Stimulated activated CD4-positive, alpha-beta T cell treated with anti-CD3 and anti-CD28 coated beads, Interleukin-15, amount 100 ng/mL, for 24 hours (primary cell): ENCODE measurements at places on chromosomes 12 and 14.
A peak's percentile ranks its signal among the peaks of the same experiment; 100 is the strongest.

DNA sequence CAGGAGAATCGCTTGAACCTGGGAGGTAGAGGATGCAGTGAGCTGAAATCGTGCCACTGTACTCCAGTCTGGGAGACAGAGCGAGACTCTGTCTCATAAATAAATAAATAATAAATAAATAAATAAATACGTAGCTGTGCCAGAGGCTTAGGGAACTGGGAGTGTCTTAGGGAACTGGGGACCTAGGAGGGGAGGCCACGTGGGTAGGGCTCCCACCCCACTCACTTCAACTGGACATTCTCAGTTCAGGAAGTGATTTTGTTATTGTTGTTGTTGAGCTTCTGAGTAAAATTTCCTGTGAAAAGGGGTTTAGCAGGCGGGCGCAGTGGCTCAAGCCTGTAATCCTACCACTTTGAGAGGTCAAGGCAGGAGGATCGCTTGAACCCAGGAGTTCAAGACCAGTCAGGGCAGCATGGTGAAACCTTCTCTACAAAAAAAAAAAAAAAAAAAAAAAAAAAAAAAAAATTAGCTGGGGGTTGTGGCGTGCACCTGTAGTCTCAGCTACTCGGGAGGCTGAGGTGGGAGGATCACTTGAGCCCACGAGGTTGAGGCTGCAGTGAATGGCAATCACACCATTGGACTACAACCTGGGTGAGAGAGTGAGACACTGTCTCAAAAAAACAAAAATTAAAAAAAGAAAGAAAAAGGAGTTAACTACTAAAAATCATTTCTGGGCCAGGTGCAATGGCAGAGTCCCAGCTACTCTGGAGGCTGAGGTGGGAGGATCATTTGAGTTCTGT is 19.0 kb upstream of the ANKRD9 start:
- no peak for DNase-seq

DNA sequence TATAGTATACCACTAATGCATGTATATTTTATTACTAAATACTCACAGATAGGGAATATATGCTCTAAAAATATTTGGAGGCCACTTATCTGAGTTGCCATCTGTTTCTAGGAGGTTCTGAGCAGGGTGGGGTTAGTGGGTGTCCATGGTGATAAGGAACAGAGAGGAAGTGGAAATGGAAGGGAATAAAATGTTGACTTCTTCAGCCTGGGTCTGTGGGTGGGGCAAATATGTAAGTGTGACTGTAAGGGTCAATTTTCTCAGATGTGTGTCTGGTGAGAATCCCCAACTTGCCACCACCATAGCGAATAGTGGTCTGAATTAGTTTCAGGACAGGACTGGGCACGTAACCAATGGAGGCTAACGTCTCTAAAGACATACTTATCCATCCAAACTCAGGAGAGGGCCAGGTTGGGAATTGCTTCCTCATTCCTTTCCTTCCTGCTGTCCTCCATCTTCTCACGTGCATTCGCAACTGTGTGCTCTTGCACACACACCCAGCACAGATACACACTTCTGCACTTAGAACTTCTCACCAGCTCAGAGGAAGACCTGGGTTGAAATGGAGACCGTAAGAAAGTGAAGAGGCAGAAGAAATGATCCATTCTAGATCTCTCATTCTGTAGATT is 54.2 kb upstream of the GZMB start:
- DNase-seq: no peak

DNA sequence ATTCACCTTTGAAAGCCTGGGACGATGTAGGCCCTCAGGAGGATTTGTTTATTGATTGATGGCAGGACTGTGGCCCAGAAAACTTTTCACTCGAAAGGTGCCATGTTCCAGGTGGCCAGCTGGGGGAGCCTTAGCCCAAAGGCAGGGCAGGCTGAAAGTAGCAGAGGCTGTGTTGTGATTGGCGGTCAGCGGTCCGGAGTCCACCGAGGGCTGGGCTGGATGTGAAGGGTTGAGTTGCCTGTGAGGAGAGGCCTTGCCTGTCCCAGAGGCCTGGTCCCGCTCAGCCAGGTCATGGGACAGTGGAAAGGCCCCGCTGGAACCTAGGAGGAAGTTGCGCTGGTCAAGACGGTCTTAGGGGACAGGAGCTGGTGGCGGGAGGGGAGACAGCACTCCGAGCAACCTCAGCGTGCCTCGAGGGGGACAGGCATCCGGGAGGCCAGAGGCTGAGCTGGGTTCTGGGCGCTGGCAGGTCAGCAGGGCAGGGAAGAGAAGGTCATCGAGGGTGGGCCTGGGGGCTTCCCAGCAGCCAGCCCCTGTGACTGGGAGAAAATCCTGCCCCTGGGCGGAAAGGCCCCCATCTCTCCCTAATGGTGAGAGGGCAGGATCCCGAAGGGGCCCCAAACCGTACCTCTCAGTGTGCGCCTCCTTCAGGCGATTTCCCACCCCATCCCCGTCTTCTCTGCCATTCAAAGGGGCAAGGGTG is 26.3 kb downstream of the CMA1 start:
- DNase-seq: peak; percentile 71

- no peak for DNase-seq
Measured at GRCh38 chr12:94304566-94305061, 155.1 kb downstream of the CEP83 start.

DNA sequence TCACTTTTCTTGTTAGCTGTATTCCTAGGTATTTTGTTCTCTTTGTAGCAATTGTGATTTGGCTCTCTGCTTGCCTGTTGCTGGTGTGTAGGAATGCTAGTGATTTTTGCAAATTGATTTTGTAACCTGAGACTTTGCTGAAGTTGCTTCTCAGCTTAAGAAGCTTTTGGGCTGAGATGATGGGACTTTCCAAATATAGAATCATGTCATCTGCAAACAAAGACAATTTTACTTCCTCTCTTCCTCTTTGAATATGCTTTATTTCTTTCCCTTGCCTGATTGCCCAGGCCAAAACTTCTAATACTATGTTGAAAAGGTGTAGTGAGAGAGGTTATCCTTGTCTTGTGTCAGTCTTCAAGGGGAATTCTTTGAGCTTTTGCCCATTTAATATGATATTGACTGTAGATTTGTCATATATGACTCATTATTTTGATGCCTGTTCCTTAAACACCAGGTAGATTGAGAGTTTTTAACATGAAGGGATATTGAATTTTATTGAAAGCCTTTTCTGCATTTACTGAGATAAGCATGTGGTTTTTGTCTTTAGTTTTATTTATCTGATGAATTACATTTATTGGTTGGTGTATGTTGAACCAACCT is 26.7 kb downstream of the CLECL1 start:
- no peak for DNase-seq

- DNase-seq: no peak
Measured at GRCh38 chr14:81348061-81348460, 52.1 kb downstream of the STON2 start.

GRCh38 chr12:92039046-92039445 is 106.6 kb downstream of the BTG1 start:
- no peak for DNase-seq

DNA sequence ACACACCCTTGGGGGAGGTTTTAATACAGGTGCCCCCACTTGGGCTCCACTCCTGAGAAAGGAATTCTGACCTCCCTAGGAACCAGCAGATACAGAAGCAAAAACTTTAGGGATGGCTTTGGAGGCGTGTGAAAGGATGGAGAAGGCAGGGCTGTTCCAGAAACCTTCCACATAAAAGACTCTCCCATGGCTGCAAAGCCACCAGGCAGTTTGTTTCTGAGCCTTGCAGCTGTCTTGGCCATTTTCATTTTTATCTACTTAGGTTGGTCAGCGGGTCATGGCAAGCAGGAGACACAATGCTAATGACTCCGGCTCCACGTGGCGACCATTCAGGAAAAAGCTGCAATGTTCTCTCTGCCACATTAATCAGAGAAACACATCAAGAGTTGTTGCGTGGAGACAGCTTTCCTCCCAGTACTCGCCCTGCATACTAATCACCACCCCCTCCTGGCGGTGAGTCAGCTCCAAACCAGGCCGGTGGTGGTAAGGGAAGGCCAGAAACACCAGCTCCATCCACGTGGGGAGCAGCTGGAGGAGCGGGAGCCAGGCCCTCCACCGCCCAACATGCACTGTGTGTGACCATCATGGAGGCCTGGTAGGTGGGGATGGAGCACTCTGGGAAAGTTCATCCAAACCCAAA is 30.9 kb upstream of the IRF2BPL start:
- peak; percentile 43 for DNase-seq

DNA sequence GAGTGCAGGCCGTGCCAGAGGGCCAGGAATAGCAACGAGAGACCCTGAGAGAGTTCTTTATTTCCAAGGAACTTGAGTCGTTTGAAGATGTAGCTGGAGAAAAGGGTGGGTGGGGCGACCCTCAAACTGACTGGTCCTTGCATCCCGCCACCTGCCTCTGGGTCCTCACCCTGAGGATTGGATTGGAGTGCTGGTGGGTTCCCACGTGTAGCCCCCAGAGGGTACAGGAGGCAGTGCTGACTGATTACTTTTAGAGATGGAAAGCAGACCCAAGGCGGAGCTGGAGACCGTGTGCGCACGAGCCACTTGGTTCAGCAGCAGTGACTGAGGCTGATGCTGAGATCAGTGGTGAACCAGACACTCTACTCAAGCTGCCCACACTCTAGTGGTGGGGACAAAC is 6.9 kb downstream of the EMG1 start:
- DNase-seq: no peak

- DNase-seq: no peak
Measured at GRCh38 chr12:52603314-52603713, 2.1 kb upstream of the KRT72 start.

- DNase-seq: no peak
Measured at GRCh38 chr12:3230758-3231375, 153.7 kb downstream of the TSPAN9 start.

- DNase-seq: no peak
Measured at GRCh38 chr12:14537088-14537487, 30.6 kb downstream of the PLBD1 start.

- no peak for DNase-seq
Measured at GRCh38 chr12:109385339-109386058, 37.8 kb downstream of the MYO1H start.

DNA sequence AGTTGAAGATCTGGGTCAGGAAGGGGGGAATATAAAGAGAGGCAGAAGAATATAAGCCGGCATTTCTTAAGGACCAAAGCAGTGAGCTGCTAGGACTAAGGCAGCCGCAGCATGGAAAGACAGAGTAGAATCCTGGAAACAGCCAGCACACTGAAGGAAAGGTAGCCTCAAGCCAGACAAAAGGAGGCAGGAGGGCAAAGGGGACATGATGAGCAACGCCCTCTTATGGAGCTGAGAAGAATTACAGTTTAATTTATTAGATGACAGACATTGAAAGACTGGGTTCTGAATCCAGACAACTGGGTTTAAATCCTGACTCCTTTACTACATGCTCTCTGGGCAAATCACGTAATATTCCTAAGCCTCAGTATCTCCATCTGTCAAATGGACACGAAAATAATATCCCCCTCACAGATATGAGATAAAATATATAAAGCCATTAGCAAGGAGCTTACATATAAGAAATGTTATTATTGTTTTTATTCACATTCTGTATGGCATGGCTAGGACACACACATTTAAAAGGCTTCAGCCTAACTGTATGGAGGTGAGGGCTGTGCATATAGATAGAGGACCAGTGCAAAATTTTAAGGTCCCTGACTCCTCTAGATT is 8.1 kb upstream of the PCED1B start:
- no peak for DNase-seq
